ENCODE measurements at places on chromosomes 5 and 9.

DNA sequence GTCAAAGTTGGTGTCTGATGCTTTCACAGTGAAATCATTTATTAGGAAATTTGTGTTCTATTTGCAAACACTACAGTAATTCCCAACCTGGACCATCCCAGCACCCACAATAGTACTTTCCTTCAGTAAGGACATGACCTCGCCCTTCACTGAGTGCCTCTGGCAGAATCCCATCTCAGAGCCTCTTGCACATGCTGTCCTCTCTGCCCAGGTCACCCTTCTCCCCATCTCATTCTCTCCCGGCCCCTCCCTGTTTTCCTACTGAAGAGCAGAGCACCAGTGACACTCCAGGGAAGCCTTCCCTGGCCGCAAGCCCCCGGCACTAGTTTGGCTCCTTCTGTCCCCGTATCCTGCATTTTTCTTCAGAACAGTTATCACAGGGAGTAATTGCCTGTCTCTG lies 220.4 kb downstream of the MAPKAP1 start:
- H3K36me3 ChIP-seq, result no peaks in the 10 kb centered on the region
- H3K4me3 ChIP-seq, result no peak overlapping the region
- no peaks in the 10 kb centered on the region for H3K4me1 ChIP-seq
- no peak for DNase-seq
- H3K27me3 ChIP-seq, result no peaks in the 10 kb centered on the region

GRCh38 chr5:109838157-109838556 lies 148.4 kb downstream of the MAN2A1 start:
- no peak for DNase-seq
- H3K4me1 ChIP-seq, result no peaks in the 10 kb centered on the region
- H3K36me3 ChIP-seq, result no peaks in the 10 kb centered on the region

- DNase-seq, result peak; percentile 49
- H3K27me3 ChIP-seq, result no peaks in the 10 kb centered on the region
- no peaks in the 10 kb centered on the region for H3K4me1 ChIP-seq
- no peaks in the 10 kb centered on the region for H3K36me3 ChIP-seq
- peak overlapping the region; percentile 45 for H3K27ac ChIP-seq
- peak overlapping the region; percentile 20 for H3K4me3 ChIP-seq
Observed at GRCh38 chr9:37471942-37472684, 6.9 kb upstream of the ZBTB5 start.

DNA sequence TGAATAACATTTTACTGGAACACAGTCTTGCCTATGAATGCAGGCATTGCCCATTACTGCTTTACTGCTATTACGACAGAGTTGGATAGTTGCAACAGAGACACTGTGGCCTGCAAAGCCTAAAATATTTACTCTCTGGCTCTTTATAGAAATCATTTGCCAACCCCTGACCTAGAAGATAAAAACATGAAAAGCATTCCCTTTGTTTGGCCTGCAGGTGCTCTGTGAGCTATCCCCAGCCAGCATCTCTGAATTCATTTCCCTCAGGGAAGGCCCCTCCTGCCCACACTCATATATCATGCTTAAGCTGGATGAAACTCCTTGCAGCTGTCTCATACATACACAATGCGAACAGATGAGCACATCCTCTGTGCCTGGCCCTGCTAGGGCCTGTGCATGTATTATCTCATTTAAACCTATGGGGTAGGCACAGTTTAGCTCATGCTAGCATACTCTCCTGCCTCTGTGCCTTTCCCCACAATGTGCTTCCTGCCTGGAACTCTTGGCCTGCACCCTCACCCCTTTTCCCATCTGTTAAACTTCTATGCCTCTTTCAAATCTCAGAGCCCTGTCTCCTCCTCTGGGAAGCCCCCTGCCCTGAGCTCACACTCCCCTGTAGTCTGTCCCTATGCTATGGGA lies 193.1 kb downstream of the PAX5 start:
- no peaks in the 10 kb centered on the region for H3K36me3 ChIP-seq
- DNase-seq, result no peak
- no peak overlapping the region for H3K27ac ChIP-seq
- H3K4me3 ChIP-seq, result no peak overlapping the region
- no peaks in the 10 kb centered on the region for H3K4me1 ChIP-seq

DNA sequence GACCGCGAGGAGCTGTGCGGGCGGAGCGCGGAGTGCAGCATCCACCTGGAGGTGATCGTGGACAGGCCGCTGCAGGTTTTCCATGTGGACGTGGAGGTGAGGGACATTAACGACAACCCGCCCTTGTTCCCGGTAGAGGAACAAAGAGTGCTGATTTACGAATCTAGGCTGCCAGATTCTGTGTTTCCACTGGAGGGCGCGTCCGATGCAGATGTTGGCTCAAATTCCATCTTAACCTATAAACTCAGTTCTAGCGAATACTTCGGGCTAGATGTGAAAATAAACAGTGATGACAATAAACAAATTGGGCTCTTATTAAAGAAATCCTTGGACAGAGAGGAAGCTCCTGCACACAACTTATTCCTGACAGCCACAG lies 590 bp downstream of the PCDHA6 start:
- no peaks in the 10 kb centered on the region for H3K4me1 ChIP-seq
- no peak overlapping the region for H3K4me3 ChIP-seq

DNA sequence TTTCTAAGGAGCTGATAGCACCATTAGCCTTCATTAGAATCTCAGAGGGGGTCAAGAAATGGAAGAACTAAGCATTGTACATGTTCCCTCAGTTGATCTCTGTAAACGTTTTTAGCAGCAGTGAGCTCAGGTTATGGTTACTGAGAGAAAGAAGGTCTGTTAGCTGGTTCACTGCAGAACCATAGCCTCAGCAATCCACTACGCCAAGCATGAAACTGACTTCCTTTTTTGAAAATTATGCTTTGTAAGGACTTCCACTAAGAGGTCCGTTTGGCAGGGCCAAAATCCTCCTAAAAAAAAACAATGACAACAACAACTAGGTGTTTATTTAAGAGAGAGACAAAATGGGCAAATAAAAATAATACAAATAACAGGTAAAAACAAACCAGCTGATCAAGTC lies 273.3 kb downstream of the AOPEP start:
- H3K4me1 ChIP-seq, result no peaks in the 10 kb centered on the region
- no peak overlapping the region for H3K4me3 ChIP-seq
- peak overlapping the region; percentile 58 for H3K27ac ChIP-seq
- no peaks in the 10 kb centered on the region for H3K27me3 ChIP-seq
- H3K36me3 ChIP-seq, result no peaks in the 10 kb centered on the region

DNA sequence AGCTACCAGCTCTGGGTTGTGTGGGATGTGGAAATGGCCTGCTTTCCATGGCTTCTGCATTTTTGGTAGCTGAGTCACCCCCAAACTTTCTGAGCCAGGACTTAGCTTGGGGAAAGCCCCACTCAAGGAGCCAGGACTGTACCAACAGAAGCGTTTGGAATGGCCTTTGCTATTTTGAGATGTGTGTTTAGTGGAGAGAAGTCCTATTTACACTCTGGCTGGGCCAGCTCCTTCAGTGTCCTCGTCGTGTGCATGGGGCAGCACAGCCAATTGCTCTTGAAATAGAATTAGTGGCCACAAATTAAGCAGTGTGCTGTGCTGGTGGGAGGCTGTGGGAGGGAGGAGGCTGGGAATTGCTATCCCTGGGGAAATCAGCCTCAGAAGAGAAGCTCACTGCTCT lies 51.6 kb downstream of the ENTREP1 start:
- no peak for DNase-seq
- no peak overlapping the region for H3K4me3 ChIP-seq
- H3K36me3 ChIP-seq, result no peaks in the 10 kb centered on the region
- H3K27me3 ChIP-seq, result no peaks in the 10 kb centered on the region

- H3K27me3 ChIP-seq, result no peaks in the 10 kb centered on the region
- no peaks in the 10 kb centered on the region for H3K36me3 ChIP-seq
- no peak overlapping the region for H3K4me3 ChIP-seq
- no peak for DNase-seq
Observed at GRCh38 chr5:125786021-125786420, 637.2 kb upstream of the GRAMD2B start.

- H3K4me3 ChIP-seq, result no peak overlapping the region
- no peaks in the 10 kb centered on the region for H3K27me3 ChIP-seq
- no peaks in the 10 kb centered on the region for H3K4me1 ChIP-seq
- DNase-seq, result no peak
- H3K36me3 ChIP-seq, result no peaks in the 10 kb centered on the region
Observed at GRCh38 chr5:153780876-153781705, 257.6 kb downstream of the FAM114A2 start.

- peak overlapping the region; percentile 93 for H3K4me3 ChIP-seq
- H3K27me3 ChIP-seq, result peaks cover 9% of the 10 kb centered on the region
- no peak for DNase-seq
- no peaks in the 10 kb centered on the region for H3K4me1 ChIP-seq
Observed at GRCh38 chr9:79572032-79572607, 355 bp downstream of the TLE4 start.

DNA sequence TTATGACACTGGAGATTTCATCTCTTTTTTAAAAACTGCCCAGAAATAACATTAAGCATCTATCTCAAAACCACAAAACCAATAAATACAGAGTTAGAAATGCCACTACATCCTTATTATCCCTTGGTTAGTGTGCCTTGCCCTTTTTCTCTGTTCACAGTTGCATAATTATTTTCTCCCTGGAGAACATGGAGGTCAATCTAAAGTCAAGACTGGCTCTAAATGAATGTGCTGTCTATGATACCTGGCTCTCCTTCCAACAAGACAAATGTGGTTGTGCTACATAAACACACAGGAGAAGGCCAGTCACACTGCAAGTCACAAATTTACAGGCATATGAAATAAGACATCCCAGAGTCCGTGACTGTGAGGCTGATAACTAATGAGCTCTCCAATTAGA lies 2.8 kb downstream of the FBN2 start:
- H3K27me3 ChIP-seq, result peaks cover 36% of the 10 kb centered on the region
- no peaks in the 10 kb centered on the region for H3K4me1 ChIP-seq
- H3K27ac ChIP-seq, result no peak overlapping the region
- no peaks in the 10 kb centered on the region for H3K36me3 ChIP-seq
- no peak overlapping the region for H3K4me3 ChIP-seq
- no peak for DNase-seq

- no peak for DNase-seq
- no peaks in the 10 kb centered on the region for H3K4me1 ChIP-seq
- no peak overlapping the region for H3K4me3 ChIP-seq
- no peaks in the 10 kb centered on the region for H3K36me3 ChIP-seq
Observed at GRCh38 chr5:140293091-140293848, 9.6 kb downstream of the PFDN1 start.

DNA sequence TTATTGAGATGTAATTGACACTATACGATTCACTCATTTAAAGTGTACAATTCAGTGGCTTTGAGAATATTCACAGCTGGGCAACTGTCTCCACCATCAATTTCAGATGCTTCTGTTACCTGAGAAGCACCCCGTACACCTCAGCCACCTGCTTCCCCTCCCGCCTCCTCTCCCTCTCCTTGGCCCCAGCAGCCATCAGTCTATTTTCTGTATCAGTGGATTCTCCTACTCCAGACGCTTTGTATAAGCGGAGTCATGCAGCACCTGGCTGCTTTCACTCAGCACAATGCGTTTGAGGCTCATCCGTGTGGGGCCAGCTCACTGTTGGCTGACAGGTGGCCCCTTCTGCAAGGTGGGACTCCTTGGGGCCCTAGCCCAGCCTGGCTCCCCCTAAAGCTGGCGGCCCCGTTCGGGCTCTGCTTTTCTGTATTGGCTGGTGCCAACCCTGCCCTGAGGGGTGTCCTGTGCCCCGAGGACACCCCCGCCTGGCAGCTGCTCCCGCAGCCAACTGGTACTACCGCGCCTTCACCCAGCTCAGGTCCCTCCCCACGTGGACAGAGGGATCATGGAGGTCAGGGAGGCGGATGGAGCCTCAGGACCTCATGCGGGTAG lies 124.4 kb upstream of the COL5A1 start:
- H3K4me1 ChIP-seq, result no peaks in the 10 kb centered on the region
- H3K36me3 ChIP-seq, result no peaks in the 10 kb centered on the region
- no peak for DNase-seq
- H3K27ac ChIP-seq, result no peak overlapping the region

DNA sequence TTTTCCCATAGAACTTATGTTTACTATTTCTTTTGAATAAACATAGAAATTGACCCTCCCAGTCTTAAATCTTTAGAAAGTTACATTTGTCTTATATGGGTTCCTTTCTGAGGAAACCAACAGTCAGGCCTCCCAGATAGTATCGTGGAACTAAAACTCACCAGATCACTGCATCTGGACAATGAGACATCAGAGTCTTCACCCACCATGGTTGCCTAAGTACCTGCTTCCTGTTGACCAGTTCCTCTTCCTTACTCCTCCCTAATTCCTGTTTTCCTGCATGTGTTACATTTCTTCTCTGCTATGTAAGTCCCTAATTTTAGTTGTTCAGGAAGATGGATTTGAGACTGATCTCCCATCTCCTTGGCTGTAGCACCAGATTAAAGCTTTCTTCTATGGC lies 462.2 kb downstream of the DIRAS2 start:
- H3K4me1 ChIP-seq, result no peaks in the 10 kb centered on the region
- no peaks in the 10 kb centered on the region for H3K36me3 ChIP-seq

DNA sequence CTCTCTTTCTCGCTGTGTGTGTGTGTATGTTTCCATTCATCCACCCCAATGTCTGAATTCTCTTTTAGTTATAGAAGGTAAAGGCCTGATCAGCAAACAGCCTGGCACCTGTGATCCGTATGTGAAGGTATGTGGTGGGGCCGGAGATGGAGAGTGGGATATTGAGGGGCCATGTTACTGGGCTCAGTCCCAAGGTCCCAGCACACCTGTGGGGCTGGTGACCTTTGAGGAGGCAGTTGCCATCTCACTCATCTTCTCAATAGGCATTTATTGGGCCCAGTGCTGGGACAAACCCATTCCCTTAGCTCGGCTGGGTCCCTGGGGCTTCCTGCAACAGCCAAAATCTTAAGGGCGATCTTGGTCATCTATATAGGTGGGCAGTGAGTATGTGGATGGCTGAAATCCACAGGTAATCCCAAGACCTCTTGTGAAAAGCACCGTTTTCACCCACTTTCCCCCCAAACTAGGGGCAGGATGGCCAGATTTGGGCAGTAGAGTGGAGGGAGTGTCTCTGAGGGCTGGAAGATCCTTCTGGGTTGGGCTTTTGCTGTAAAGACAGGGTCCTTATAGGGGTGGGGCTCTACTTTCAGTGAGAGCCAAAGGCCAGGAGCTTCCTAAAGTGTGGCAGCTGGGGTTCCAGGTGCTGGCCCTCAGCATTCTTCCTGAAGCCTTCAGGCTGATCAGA lies 19.6 kb downstream of the RGS3 start:
- peak overlapping the region; percentile 22 for H3K27ac ChIP-seq
- no peak for DNase-seq
- no peaks in the 10 kb centered on the region for H3K36me3 ChIP-seq
- H3K27me3 ChIP-seq, result no peaks in the 10 kb centered on the region

GRCh38 chr5:94309141-94309540 lies 309.3 kb downstream of the KIAA0825 start:
- DNase-seq, result no peak
- H3K36me3 ChIP-seq, result no peaks in the 10 kb centered on the region
- H3K27me3 ChIP-seq, result no peaks in the 10 kb centered on the region
- H3K4me3 ChIP-seq, result no peak overlapping the region
- no peak overlapping the region for H3K27ac ChIP-seq

Data from colonic mucosa (tissue), 4 donors.